ENCODE measurements at places on chromosomes 7 and 10. TPM values are rescaled to one million over a fixed set of nuclear protein-coding genes. Genes with fewer than 3 reads are reported as not detected.

Gene ITPRID1
- total RNA-seq: not detected

Gene SORCS3
- total RNA-seq: 1.00 TPM

Gene CTAGE4
- total RNA-seq: 1.4 TPM

Gene UNCX
- total RNA-seq: not detected

Gene SUN3
- total RNA-seq: not detected

Gene TMEM236
- total RNA-seq: 0.14 TPM

Gene ATOH7
- total RNA-seq: 0.19 TPM

Gene MYO3A
- total RNA-seq: not detected

Gene PAPOLB
- total RNA-seq: not detected

Gene CARD11
- total RNA-seq: 6.6 TPM

Gene DNAJB6
- total RNA-seq: 179 TPM

Gene FAM171A1
- 51.9 TPM for total RNA-seq

Gene CUBN
- total RNA-seq: 2.7 TPM

Gene OPALIN
- not detected for total RNA-seq

Gene NRG3
- 2.3 TPM for total RNA-seq

Gene WDR86
- 2.5 TPM for total RNA-seq

Gene DYNC1I1
- 3.2 TPM for total RNA-seq

Gene KIAA1549
- total RNA-seq: 11.1 TPM

Gene CFAP46
- 1.5 TPM for total RNA-seq

Gene TAS2R41
- not detected for total RNA-seq

Gene ATG9B
- total RNA-seq: 1.8 TPM

Gene RPEL1
- total RNA-seq: not detected

Gene GIMAP5
- total RNA-seq: not detected

Gene TUBAL3
- total RNA-seq: not detected

Gene EFCAB10
- 0.38 TPM for total RNA-seq

Gene SPDYE11
- total RNA-seq: not detected

Gene PAXIP1
- 12.7 TPM for total RNA-seq

Gene CLEC2L
- total RNA-seq: not detected

Gene OR6B1
- not detected for total RNA-seq

Gene HDAC9
- total RNA-seq: 27.6 TPM

Gene EBF3
- 0.07 TPM for total RNA-seq

Gene FFAR4
- total RNA-seq: not detected

Gene OR2A7
- 0.64 TPM for total RNA-seq

Gene GIMAP4
- not detected for total RNA-seq

Gene AGK
- 29.9 TPM for total RNA-seq

Gene DNAH11
- 0.43 TPM for total RNA-seq

Gene STARD3NL
- 84.0 TPM for total RNA-seq

Gene TAX1BP1
- total RNA-seq: 133 TPM

Gene C10orf90
- total RNA-seq: not detected

Gene CCL24
- total RNA-seq: not detected

Gene MALRD1
- 0.24 TPM for total RNA-seq

Gene SP4
- 3.8 TPM for total RNA-seq

Gene PI4K2A
- 32.9 TPM for total RNA-seq

Gene CDHR3
- 3.1 TPM for total RNA-seq

Gene GNG11
- total RNA-seq: 7.7 TPM

Gene ELAPOR2
- total RNA-seq: 25.2 TPM
